Hypothalamus (tissue), 51 donors: ENCODE measurements at places on chromosomes 3 and 15.

- no peak for DNase-seq
Observed at GRCh38 chr3:24639481-24640329, 145.1 kb upstream of the THRB start.

DNA sequence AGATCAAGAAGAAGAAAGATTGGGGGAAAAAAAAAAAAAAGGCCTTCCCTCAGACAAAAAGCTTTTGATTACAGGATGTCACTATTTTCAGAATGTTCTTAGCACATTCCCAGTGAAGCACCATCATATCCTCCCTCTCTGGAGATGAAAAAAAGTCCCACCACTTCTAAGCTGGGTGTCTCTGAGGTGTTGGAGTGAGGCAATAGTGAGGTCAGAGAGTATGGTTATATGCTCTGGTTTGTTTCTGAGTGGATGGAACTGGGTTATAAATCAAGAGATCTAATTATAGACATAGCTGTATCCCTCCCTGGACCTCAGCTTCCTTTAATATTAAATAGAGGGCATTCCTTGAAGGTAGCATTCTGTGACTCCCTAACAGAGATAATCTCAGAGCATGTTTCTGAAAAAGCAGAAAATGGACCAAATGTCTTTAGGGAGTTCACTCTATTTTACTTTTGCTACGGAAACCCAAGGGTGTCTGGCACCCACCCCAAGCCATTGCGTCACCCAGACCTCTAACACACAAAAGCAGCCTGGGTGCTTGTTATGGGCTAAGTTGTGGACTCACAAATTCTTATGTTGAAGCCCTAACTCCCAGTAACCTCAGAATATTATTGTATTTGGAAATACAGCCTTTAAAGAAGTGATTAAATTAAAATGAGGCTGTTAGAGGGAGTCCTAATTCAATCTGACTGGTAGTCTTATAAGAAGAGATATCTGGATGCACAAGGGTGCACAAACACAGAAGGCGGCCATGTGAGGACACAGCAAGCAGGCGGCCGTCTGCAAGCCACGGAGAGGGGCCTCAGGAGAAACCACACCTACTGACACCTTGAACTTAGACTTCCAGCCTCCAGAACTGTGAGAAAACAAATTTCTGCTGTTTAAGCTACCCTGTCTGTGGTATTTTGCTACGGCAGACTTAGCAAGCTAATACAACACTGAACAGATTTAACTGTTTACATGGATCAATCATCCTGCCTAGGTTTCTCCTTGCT lies 81.5 kb downstream of the MB21D2 start:
- DNase-seq = no peak

- DNase-seq = no peak
Observed at GRCh38 chr3:97975466-97975865, 3.2 kb upstream of the RIOX2 start.

- DNase-seq = no peak
Observed at GRCh38 chr3:126478581-126479310, 3.1 kb upstream of the ZXDC start.

DNA sequence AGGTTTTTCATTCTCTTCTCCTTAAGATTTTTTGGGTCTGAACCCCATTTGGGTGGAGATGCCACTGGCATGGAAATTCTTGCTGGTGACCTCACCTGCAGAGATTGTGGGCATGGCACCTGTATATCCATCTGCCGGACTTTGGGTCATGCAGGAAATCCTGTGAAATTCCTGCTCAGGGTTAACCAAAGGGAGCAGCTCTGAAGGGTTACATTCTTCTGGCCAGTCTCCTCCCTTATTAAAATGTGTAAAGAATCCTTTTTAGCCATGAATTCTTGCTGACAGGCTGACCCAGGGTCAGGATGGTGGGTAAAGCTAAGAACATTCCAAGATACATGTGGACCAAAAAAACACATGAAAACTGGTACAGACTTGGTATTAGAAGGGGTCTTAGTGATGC lies 27.4 kb downstream of the ARHGEF26 start:
- no peak for DNase-seq

DNA sequence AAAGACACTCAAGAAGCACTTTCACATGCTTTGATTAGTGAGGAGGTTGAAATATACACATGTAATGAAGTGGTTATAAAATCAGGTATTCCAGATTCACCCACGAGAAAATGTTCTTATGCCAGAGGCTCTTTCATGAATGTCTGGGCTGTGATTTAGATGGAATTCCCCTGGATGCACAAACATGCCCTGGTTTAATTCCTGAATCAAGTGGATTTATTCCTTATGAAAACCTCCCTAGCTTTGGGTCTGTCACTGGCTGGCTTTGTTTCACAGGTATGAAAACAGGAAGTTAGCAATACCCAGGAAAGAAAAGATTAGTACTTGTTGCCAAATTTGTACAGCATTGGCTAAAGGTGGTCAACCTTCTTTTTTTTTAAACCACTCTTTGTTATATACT lies 1123.0 kb downstream of the ROBO1 start:
- no peak for DNase-seq

GRCh38 chr3:172918165-172918564 lies 167.6 kb downstream of the ECT2 start:
- DNase-seq = no peak

GRCh38 chr3:190127797-190128196 lies 7.1 kb upstream of the P3H2 start:
- DNase-seq = no peak

DNA sequence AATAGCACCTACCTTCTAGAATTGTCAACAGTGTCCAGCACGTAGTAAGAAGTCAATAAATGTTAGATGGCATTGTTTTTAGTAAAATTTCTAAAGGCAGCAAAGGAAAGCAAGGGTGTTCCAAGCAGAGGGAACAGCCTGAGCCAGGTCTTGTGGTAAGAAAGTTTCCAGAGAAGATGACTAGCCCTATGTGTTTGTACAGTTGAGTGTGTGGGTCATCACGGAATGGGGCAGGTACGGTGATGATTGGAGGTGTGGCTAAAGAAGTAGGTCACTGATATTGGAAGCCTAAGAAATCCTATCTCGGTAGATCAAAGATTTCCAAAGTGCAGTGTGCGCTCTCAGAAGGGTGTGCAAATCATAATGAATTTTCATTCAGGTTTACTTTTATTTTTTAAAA lies 94.2 kb upstream of the BCL6 start:
- DNase-seq = no peak

DNA sequence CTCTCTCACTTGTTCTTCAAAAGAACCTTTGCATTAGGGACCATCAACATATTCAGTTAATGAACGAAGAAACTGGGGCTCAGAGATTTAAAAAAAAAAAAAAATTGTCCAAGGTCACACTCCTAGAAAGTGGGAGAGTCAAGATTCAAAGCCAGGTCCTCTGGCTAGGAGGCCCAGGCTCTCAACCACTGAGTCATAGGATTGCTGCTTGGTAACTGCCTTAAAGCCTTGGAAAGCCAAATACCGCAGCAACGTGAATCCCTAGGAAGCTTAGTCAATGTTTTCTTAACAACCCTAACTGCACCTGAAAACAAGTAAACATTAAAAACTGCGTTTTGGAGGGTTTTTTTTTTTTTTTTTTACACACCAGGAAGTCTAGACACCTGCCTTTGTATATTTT lies 156.8 kb downstream of the WNT5A start:
- DNase-seq = no peak

DNA sequence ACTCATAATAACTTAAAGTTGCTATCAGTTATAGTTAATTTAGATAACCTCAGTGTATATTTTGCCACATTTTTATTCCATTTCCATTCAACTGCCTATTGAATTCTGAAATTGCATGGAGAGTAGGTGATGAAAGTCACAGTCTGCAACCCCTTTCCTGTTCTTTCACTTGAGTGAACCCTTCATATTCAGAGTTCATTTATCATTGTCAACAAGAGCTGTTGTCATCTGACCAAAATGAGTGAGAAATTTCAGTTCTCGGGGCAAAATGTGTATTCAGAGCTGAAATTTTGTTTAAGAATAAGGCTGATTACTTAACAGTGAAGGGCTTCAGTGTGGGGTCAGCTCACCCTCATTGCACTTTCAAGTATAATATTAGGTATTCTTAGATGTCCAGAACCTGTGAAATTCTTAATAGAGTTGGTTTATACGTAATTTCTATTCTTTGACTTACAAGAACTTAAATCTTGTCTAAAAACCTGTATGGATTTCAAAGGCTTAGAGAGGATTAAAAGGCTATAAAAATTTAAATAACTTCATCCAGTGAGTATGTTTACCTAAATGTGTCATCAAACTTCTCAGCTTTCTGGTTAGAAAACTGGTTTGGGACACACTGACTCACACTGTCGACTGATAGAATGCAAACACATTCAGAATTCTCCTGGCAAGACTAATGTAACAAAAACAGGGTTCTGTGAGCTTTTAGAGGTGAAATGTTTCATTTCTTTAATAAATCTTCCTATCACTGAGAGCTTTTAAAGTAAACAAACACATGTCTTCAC lies 92.2 kb downstream of the CMSS1 start:
- no peak for DNase-seq

DNA sequence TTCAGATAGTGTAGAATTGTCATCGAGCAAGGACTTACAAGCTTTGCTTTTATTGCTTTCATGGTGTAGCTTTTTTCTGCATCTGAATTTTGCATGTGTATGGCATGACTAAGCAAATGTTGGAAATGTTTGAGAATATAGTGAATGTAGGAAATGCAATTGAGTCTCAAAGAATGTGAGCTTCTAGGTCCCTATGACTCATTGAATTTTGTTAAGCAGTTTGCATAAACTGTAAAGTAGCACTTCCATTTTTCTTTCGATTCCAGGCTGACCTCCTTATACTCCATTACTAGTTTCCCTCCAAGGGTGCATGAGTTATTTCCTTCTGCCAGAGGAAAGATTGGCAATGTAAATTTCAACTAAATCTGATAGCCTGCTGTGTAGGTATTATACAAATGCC lies 619.2 kb downstream of the DIPK2A start:
- no peak for DNase-seq

DNA sequence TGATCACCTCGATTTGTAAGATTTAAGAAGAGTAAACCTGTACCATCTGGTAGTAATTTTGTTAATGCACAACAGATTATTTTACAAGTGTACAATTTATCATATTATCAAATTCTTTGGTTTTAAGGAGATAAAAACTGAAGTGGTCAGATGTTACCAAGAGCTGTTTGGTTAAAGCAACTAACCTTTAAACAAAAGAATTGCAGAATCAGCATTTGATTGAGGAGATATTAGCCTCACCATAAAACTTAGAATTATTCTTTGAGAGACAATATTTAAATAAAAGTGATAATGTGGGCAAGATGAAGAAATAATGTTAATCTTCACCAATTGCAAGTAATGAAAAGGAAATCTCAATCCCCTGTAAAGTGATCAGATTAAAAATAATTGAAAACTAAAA lies 1034.9 kb downstream of the ROBO1 start:
- DNase-seq = no peak

GRCh38 chr3:78275420-78275852 lies 1235.5 kb downstream of the ROBO2 start:
- DNase-seq = no peak
